ENCODE measurements at places on chromosomes 7 and 10.

DNA sequence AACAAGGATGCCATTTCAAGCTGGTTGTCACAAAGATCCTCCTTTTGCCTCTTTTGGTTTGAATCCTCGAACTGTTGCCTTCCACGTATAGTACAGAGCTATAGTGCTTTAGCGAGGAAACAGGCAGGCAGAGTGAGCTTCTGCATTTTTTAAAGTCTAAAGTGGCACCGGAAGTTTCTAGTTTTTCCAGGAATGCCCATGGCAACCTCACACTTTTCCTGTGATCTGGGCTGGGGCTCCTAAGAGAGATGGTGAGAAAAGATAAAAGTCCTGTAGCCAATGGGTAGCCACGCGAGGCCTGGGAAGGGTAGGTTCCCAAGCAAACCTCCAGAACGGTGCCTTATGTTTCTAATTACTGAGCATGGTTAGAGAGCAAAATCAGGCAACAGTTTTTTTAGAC is 76.7 kb downstream of the CALD1 start:
- no peak for DNase-seq

GRCh38 chr10:22110761-22111160 is 107.1 kb downstream of the EBLN1 start:
- no peak for DNase-seq

DNA sequence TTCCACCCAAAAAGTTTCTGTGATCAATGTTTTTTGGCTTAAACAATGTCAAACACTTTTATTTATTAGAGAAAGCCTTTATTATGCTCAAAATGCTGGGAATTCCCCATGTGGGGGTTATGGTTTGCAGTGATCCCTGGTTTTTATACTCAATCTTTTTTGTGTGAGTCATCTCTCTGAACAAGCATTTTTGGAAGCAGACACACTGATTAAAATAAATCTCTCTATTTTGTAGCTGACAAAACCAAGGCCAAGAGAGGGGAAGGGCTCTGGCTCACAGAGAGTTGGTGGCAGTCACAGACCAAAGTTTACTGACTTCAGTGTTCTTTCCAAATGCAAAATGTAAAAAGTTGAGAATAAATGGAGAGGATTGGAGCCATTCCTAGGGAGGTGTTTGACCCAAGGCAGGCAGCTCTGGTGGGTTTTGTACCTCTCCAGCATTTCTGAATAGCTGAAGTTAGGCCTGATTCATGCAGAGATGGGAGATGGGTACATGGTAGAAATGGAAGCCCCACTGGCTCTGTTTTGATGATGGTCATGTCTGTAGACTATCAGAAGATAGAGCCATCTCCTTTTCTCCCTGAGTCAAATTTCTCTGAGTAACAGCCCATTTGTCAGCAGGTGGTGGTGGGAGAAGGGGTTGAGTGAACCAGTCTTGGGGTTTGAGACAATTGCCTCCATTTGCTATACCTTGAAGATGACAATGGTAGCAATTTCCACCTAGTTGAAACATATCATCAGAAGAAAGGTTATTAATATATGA is 45.4 kb upstream of the NAMPT start:
- DNase-seq = no peak

DNA sequence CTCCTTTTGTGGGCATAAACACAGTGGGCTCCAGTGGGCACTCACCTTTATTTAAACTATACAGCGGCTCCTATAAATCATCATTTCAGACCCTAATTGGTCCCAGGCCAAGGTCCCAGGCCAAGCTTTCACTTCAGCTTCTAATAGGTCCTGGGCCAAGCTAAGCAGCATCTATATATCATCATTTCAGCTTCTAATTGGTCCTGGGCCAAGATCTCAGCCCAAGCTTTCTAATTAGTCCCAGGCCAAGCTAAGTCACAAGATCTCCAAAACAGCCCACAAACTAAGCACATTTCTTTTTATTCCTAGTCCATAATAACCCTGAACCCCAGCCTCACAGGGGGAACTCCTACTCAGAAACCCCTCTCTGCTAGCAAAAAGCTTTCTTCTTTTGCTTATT is 47.1 kb downstream of the ZNF680 start:
- DNase-seq = no peak
